ENCODE measurements at places on chromosomes 5 and 9.

- DNase-seq = no peak
These were observed 21.0 kb upstream of the ERCC6L2 start for GRCh38 chr9:95854386-95855020.

GRCh38 chr5:72848474-72849428, 32.3 kb downstream of the TNPO1 start:
- DNase-seq = peak; percentile 71

DNA sequence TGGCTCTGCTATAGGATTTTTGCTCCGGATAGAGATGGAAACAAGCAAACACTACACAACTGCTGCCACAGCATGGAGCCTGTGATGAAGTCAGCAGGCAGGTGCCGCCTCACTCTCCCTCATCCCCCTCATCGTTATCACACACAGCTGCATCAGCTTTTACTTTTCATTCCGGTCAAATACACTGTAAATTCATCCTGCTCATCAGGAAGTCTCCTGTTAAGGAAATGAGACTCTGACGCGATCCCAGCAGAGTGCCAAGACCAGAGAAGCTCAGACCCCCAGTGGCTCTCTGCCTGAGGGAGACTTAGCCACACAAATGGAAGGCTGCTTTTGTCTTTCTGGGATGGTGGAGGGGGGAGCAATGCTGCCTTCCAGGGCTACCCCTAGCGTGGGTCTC, 270.2 kb downstream of the ELAVL2 start:
- no peak for DNase-seq

DNA sequence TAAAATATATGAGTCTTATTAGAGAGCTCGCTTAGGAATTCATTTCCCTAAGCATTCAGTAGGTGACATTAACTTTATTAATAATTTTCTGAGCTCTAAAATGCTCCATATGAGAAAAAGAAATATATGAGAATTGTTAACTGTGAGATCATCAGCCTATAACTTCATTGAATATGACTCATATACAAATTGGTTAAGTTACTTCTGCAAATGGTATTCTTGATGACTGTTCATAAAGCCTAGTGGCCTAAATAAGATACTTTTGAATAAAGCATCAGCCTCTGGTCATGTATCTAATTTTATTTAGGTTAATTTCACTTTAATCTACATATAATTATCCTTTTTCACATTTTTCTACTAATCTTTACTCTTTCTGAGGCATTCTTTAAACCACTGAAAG, 710.2 kb upstream of the ACO1 start:
- DNase-seq = no peak

- DNase-seq = no peak
These were observed 77.6 kb upstream of the TMC1 start for GRCh38 chr9:72443855-72444254.

DNA sequence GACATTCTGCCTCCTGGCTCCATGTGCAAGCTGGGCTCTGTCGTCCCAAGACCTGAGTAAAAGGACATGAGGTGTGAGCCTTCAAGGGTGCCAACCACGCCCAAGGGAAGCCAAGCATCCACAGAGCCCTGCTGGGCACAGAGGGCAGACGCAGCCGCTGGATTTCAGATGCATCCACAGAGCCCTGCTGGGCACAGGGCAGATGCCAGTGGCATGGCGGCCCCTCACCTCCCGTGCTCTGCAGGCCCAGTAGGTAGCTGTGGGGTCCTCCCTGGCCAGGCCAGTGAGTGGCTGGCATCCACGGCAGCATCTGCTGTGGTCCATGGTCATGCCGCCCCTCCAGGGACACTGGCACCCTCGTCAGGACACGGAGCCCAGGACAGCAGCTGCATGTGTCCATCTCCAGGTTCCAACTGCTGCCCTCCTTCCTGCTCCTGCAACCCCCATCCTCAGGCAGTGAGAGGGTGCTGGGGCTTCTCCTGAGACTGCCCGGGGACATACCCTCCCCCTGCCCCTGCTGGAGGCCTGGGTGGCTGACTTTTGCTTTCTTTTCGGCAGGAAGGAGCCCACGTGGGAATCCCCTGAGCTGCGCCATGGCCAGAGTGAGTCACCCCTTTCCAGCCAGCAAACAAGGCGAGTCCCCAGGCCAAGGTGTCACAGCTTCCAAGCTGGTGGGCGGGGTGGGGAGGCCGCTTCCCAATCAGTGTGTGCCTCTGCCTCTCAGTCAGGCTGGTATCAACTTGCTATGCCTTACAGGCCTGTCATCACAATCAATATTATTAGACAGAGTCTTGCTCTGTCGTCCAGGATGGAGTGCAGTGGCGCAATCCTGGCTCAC, 4.0 kb upstream of the TRAF2 start:
- DNase-seq = peak; percentile 75

- DNase-seq = no peak
These were observed 391.6 kb downstream of the TMEM161B start for GRCh38 chr5:87877023-87877422.

DNA sequence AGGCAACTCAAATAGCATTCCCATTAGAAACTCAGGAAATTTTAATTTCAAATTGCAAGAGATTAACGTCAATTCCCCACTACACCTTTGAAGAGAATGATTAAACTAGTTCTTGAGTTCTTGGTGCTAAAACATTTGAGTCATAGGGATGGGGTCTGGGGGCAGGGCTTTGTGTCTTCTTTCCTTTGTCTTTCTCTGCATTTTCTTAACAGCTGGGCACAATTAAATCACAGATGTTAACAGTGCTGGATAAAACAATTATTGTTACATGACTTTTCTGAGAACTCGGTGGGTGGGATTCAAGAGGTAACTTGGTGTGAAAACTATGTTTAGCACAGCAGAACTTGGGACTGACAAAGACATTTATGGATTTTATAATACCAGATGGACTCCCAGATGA, 351.9 kb upstream of the TNC start:
- no peak for DNase-seq

DNA sequence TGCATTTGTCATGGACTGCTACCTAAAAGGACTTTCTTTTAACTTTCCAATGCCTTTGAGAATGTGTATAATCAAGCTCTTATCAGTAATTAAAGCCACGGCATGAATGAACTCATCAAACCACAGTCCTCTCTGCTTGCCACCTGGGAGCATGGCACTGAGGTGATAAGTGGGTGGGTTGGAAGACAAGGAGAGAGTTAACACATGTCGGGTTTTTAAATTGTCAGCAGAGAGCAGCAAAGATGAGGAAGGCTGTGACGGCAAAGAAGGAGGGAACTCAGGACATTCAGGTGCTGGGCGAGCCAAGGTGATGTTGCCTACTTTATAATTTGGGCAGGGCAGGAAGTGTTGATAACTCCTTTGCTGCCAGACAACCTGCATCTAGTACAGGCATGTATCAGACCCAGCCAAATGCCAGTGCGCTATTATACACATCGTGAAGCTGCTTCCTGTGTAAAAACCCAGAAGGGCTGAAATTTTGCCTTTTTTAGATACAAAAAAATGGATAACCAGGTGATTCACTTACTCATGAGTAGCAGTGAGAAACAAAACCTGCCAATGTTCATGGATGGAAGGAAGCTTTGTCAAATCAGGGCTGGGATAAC, 269.1 kb downstream of the KIF4B start:
- no peak for DNase-seq

- DNase-seq = no peak
These were observed 30.2 kb downstream of the FOXI1 start for GRCh38 chr5:170135796-170136490.

DNA sequence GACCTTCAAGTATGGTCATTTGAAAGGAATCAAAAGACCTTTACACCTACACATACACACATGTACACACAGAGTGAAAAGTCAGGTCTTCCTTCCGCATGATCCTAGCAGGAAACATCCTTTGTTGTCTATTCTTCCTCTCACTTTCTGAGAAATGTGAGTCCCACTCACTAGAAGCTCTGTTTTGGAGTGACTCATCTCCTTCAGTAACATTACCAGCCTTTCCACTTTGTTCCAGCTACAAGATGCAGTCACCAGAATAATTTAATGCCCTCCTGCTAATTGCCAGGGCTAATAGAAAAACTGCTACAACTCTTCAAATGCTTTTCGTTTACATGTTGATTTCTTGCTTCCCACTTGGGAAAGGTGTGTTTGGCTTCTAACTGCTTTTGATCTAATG, 417.3 kb downstream of the RASEF start:
- no peak for DNase-seq

GRCh38 chr9:105296877-105297287, 52.4 kb downstream of the SLC44A1 start:
- no peak for DNase-seq

GRCh38 chr5:99724732-99725290, 796.0 kb upstream of the CHD1 start:
- DNase-seq = no peak

DNA sequence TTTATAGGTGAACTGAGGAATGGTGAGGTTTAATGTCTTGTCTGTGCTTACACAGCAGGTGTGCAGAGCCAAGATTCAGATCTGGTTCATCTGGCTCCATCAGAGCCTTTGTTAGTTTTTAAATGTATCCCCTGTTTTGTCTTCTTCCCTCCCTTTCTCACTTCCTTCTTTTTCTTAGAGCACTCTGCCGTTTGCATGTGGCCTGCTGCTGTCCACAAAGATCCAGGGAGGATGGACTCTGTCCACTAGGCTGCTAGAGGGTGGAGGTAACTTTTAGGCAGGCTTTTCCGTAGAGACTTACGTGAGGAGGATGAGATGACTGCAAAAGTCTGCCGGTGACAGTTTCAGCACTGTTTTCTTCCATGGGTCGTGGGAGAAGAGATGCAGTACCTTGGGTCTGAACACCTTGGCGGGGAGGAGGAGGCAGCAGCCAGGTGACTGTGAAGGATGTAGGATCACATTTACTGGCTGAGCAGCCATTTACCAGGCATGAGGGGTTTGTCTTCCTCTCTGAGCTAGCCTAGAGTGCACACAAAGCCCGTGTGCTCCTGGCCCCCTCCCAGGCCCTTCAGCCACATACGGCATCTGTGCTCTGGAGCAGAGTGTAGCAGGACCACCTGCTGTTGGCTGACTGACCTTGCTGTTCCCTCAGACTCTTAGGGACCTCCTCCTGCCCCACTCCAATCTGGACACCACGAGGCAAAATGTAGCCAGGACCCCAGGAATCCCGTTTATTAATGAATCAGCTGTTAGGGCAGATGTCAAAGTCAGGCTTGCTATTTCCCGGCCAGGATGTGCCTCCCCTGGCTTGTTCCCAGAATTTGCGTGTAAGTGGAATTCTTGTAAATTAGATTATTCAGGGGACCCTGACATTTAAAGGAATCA, 1.8 kb downstream of the NTMT1 start:
- DNase-seq = no peak

DNA sequence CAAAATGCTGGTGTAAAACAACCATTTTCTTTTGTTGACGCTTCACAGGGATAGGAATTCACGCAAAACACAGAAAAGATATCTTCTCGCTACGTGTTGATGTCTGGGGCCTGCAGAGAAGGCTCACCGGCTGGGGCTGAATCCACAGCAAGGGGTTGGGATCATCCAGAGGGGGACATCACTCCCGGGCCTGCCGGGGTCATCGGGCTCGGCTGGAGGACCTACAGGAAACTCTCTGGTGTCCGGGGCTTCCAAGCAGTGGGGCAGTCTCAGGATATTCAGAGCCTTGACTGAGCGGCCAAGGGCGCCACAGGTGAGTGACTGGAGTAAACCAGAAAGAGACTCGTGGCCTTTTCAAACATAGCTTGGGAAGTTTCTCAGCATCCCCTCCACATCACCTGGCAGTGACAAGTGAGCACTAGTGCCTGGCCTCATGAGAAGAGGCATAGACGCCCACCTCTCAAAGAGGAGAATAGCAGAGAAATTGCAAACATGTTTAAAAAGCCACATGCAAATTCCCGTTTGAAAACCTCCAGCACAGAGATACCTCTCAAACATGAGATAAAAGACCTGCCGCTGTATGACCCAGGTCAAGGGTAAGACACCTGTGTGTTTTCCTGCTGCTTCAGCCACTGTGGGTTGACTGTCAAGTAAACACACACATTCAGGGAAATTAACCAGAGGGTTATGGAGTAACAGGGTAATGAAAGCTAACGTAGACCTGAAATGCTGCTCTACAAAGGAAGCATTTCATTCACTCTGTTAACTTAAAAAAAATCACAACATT, 50.8 kb upstream of the SIMC1 start:
- DNase-seq = no peak

GRCh38 chr5:135042595-135042994, 8.6 kb upstream of the PITX1 start:
- DNase-seq = no peak

GRCh38 chr5:139974661-139975060, 68.4 kb downstream of the NRG2 start:
- no peak for DNase-seq

DNA sequence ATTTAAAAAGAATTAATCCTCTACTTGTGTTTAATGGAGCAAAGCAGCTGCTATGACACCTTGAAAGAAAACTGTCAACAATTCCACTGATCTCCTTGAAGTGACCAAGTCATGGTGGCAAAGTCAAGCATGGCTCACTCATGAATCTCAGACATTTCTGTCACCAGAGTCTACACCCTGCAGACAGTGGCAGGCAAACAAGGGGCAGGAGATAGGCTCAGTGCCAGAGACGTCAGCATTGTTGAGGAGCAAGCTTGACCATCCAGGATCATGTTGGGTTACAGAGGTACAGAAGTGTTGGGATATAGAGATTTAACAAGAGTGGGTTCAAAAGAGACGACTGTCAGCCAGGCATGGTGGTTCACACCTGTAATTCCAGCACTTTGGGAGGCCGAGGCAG, 16.1 kb upstream of the VPS13A start:
- DNase-seq = no peak

GRCh38 chr5:136382071-136382470, 16.7 kb upstream of the TRPC7 start:
- DNase-seq = no peak

All from activated CD4-positive, CD25-positive, alpha-beta regulatory T cell treated with anti-CD3 and anti-CD28 coated beads, Interleukin-2, amount 50 U/mL, for 72 hours (primary cell).